ENCODE measurements at places on chromosomes 11 and 22. TPM values are rescaled to one million over a fixed set of nuclear protein-coding genes. Genes with fewer than 3 reads are reported as not detected.

GRCh38 chr22:30555282-30556210 is 9.0 kb upstream of the SEC14L6 start:
- no peaks in the 10 kb centered on the region for H3K36me3 ChIP-seq
- no peak overlapping the region for H3K4me3 ChIP-seq
- H3K4me1 ChIP-seq = no peaks in the 10 kb centered on the region
- H3K27me3 ChIP-seq = no peaks in the 10 kb centered on the region
- no peak for DNase-seq

DNA sequence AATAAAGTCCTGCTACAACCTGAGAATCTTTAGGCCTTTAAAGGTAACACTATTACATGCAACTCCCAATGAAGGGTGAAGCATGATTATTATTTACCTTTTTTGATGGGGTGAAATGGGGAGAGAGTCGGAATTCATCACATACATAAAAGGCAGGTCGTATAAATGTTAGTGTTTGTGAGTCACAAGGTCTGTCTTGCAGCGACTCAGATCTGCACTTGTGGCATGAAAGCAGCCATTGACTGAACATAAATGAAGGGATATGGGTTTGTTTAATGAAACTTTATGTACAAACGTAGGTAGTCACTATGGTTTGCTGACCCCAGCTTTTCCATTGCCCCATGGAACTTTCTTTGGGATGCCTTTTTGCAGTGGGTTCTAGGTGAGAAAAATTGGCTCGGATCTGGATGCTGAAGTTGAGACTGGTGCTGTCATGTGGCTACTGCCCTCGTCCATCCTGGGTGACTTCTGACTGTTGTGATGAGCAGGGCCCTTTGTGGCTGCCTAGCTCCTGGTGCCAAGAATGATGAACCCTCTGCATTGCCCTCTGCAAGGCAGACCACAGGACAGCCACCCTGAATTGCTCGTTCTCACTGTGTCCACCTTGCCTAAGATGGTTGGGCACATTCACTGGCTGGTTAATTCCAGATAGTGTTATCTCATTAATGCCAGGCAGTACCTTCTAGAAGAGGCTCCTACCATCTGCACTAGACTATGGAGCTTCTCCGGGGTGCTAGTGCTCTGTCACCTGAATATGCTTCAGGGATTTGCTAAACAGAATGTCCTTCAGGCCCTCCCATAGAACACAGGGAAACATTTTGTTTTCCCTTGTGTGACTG is 11.3 kb downstream of the GGTLC2 start:
- no peak overlapping the region for H3K4me3 ChIP-seq
- H3K27me3 ChIP-seq = no peaks in the 10 kb centered on the region
- DNase-seq = no peak
- no peak overlapping the region for H3K27ac ChIP-seq
- H3K4me1 ChIP-seq = no peaks in the 10 kb centered on the region

- no peaks in the 10 kb centered on the region for H3K27me3 ChIP-seq
- H3K36me3 ChIP-seq = no peaks in the 10 kb centered on the region
- no peaks in the 10 kb centered on the region for H3K4me1 ChIP-seq
- no peak for DNase-seq
Observed at GRCh38 chr11:116364348-116364747, 408.4 kb downstream of the BUD13 start.

- H3K36me3 ChIP-seq = no peaks in the 10 kb centered on the region
- H3K4me1 ChIP-seq = no peaks in the 10 kb centered on the region
- H3K27ac ChIP-seq = no peak overlapping the region
- no peaks in the 10 kb centered on the region for H3K27me3 ChIP-seq
- no peak for DNase-seq
Observed at GRCh38 chr11:92053216-92053615, 171.4 kb upstream of the FAT3 start.

The OR5D18 gene
- not detected for total RNA-seq
